ENCODE measurements at places on chromosomes 4 and X. TPM values are rescaled to one million over a fixed set of nuclear protein-coding genes. Genes with fewer than 3 reads are reported as not detected.

Gene SHISA3
- not detected for total RNA-seq

Gene NFXL1
- total RNA-seq, result 5.8 TPM

Gene UCP1
- not detected for total RNA-seq

Gene PNMA6A
- total RNA-seq, result 0.29 TPM

Gene SEC24D
- 41.0 TPM for total RNA-seq

Gene ADH1B
- not detected for total RNA-seq
